ENCODE measurements at places on chromosomes 11 and 22.

DNA sequence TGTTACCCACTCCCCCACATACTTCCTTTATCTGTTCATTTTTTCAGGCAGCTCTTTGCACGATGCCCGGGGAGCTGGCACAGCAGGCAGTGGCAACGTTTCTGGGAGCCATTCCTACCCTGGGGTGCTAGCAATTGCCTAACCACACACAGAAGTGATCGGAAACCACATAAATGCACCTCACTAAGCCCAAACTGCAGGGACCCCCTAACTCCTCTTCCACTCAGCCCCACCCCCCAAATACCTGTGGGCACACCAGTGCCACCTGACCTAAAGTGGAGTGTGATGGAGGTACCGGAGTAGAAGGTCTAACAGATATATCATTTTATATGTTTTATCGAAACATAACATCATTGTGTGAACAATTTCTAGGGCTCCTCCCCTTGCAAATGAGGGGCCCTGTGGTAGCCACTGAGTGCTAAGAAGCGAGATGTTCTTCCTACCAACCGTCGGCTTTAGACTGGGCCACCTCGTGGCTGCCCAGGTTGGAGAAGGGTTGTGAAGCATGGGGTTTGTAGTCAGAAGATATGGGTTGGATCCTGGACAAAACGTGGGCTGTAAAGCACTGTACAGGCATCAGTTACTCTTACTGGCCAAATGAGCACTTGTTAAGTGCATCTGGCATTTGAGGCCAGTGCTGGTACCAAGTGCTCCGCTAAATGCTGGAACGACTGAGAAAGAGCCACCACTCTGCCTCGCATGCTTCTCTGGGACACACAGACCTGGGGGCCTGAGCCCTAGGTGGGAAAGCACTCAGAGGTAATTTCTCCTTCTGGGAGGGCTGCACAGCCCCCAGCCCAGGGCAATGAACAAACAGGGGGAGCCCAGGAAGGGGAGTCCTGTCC is 2.8 kb downstream of the MRGPRD start:
- no peak for DNase-seq

GRCh38 chr22:38083931-38084631 is at the start of gene SLC16A8:
SLC16A8 (minus strand) TSS chr22:38084184; CDS start chr22:38082873, 1,311 bp downstream.
- DNase-seq: no peak

DNA sequence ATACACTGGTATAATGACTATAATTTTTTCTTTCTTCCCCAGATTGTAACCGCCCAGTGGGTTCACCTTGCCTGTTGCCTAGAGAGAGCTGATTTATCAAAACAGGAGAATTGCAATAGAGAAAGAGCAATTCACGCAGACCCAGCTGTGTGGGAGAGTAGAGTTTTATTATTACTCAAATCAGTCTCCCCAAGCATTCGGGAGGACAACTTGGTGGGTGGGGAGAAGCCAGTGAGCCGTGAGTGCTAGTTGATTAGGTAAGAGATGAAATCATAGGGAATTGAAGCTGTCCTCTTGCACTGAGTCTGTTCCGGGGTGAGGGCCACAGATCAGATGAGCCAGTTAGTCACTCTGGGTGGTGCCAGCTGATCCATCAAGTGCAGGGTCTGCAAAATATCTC is 73.2 kb downstream of the SLC35F2 start:
- DNase-seq: peak; percentile 22

- no peak for DNase-seq
Measured at GRCh38 chr22:25027043-25027906, 74.8 kb downstream of the KIAA1671 start.

- no peak for DNase-seq
Measured at GRCh38 chr11:113578033-113578380, 102.8 kb upstream of the DRD2 start.

GRCh38 chr11:133945087-133945974 is 11.4 kb downstream of the IGSF9B start:
- DNase-seq: peak; percentile 80

- DNase-seq: no peak
Measured at GRCh38 chr11:11665407-11665806, 43.6 kb upstream of the GALNT18 start.

DNA sequence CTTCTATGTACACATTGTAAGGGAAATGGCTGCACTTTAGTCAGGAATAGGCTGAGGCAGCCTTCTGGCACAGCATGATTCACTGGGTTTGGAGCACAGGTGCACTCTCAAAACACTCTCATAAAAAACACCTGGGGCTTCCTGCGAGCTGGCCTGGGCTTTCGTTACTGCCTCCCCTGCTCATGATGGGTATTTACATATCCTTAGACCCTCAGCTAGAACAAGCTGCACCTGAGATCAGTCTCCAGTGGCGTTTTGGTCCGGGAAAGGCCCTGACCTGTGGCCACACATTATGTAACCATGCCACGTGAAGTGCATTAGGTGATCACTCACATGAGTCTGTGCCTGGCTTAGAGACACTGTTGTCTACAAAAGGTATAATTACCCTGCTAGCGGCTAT is 321.7 kb downstream of the TMEM135 start:
- no peak for DNase-seq

- no peak for DNase-seq
Measured at GRCh38 chr11:66970807-66971442, 4.2 kb upstream of the C11orf86 start.
